ENCODE measurements at places on chromosomes 2 and 18. TPM values are rescaled to one million over a fixed set of nuclear protein-coding genes. Genes with fewer than 3 reads are reported as not detected.

Gene IL18RAP
- 0.51 TPM for polyA plus RNA-seq

Gene TDRD15
- not detected for polyA plus RNA-seq

Gene LMAN1
- polyA plus RNA-seq: 14.3 TPM

Gene MOB4
- 26.9 TPM for polyA plus RNA-seq

Gene ARHGAP15
- polyA plus RNA-seq: 8.3 TPM

Gene STARD6
- not detected for polyA plus RNA-seq

Gene FBXO15
- 5.7 TPM for polyA plus RNA-seq

Gene LRATD1
- polyA plus RNA-seq: 2.7 TPM

Gene SPDYA
- polyA plus RNA-seq: 0.24 TPM

Gene ANKRD30BL
- not detected for polyA plus RNA-seq

Gene TBC1D8
- polyA plus RNA-seq: 13.6 TPM

Gene MC4R
- not detected for polyA plus RNA-seq

Gene INHBB
- 8.7 TPM for polyA plus RNA-seq

Gene TUBB6
- 26.6 TPM for polyA plus RNA-seq

Gene GALR1
- polyA plus RNA-seq: 0.27 TPM

Gene RTTN
- 4.1 TPM for polyA plus RNA-seq

Gene LOXHD1
- polyA plus RNA-seq: 0.16 TPM

Gene LIMS4
- 5.8 TPM for polyA plus RNA-seq

Gene AQP12B
- 0.48 TPM for polyA plus RNA-seq

Gene TEKT4
- polyA plus RNA-seq: not detected

Gene TCF4
- 38.5 TPM for polyA plus RNA-seq

Gene LYG1
- polyA plus RNA-seq: 10.8 TPM

Gene CXCR2
- polyA plus RNA-seq: 0.64 TPM

Gene OTOS
- polyA plus RNA-seq: not detected

Gene TEX44
- not detected for polyA plus RNA-seq

Gene FER1L5
- polyA plus RNA-seq: 0.32 TPM

Gene TMEM18
- polyA plus RNA-seq: 19.0 TPM

Gene RUFY4
- polyA plus RNA-seq: 0.97 TPM

Gene CNNM3
- polyA plus RNA-seq: 11.9 TPM

Gene UGT1A4
- polyA plus RNA-seq: not detected

Gene CXCR1
- 0.07 TPM for polyA plus RNA-seq

Gene SGPP2
- 11.2 TPM for polyA plus RNA-seq

Gene RNF25
- 58.4 TPM for polyA plus RNA-seq

Gene CIDEA
- 18.5 TPM for polyA plus RNA-seq

Gene CCDC74A
- 74.4 TPM for polyA plus RNA-seq

Gene SGO2
- 0.88 TPM for polyA plus RNA-seq

Gene INHA
- polyA plus RNA-seq: 120 TPM

Gene MYO3B
- 0.08 TPM for polyA plus RNA-seq

Gene RNF149
- polyA plus RNA-seq: 48.5 TPM

Gene MYO5B
- 1.8 TPM for polyA plus RNA-seq

Gene DOK6
- 0.24 TPM for polyA plus RNA-seq

Gene KLHL29
- polyA plus RNA-seq: 10.9 TPM
